Activated naive CD8-positive, alpha-beta T cell treated with anti-CD3 and anti-CD28 coated beads for 36 hours (primary cell): ENCODE measurements at places on chromosomes 4 and X. TPM values are rescaled to one million over a fixed set of nuclear protein-coding genes. Genes with fewer than 3 reads are reported as not detected.

GRCh38 chr4:173494013-173494970 is 35.7 kb downstream of the HAND2 start:
- H3K27me3 ChIP-seq: peaks cover 53% of the 10 kb centered on the region
- DNase-seq: peak; percentile 53
- H3K36me3 ChIP-seq: no peaks in the 10 kb centered on the region
- H3K27ac ChIP-seq: no peak overlapping the region
- H3K4me3 ChIP-seq: peak overlapping the region; percentile 69

DNA sequence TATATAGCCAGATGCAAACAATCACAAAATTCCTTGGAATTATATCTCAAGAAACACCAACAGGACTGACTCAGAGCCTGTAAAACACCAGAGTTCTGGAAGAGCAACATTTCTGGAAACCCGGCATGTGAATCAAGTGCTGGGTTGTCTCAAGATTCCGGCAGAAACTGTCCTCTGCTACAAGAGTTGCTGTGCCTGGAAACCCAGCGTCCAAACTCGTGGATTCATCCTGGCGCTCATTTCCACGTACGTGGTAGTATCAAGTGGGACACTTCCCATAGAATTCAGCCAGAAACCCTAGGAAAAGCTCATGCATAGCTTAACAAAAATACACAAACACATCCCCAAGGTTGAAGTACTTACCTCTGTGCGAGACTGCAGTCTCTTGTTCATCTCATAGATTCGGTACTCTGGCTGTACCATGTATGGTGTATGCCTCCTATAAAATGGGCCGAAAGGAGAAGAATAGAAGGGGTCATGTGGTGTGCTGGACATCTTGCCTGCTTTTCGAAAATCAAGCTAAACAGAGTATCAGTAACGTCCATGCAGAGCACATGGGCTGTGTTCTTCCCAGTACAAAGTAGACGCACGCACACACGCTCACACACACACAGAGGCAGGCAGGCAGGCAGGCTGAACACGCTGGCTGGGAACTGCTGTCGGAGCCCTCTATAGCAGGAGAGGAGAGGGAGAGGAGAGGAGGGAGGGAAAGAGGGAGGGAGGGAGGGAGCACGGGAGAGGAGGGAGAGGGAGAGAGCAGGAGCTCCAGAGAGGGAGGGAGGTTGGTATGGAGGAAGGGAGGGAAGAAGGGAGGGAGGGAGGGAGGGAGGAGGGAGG is at the start of gene LDB2:
Gene LDB2, minus strand, starts transcription at position 655 of the 837 bp plus-strand sequence.
- peaks cover 14% of the 10 kb centered on the region for H3K4me1 ChIP-seq
- peak within 1 kb of the TSS; percentile 33 for H3K4me3 ChIP-seq
- no peaks in the 10 kb centered on the region for H3K36me3 ChIP-seq
- H3K27ac ChIP-seq: no peak within 1 kb of the TSS
- peaks cover 37% of the 10 kb centered on the region for H3K27me3 ChIP-seq

DNA sequence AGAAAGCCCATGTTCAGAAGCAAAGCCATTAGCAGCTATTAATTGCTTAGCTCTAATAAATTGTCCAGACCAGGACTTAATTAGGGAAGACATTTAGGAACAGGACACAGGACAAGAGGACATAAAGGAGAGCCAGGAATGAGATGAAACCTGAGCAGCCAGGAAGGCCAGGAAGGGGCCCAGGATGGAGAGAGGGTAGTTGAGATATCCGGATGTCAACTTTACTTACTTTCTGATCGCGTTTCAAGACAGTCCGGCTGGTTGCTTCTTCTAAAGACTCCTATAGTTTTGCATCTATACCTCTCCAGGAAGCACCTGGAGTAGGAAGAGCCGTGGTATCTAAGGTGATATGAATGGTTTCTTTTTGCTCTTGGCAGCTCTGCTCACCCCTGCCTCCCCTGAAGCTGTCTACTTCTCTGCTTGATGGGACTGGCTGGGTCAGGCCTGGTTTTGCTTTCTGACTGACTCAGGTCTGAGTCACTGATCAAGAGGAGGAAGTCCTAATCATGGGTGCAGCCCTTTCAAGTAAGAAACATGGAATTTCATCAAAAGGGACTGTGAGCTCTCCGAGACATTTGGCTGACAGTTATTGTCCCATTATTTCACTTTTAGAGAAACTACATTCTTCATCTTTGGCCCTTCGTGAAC is 733.3 kb downstream of the RPA4 start:
- no peaks in the 10 kb centered on the region for H3K36me3 ChIP-seq
- no peaks in the 10 kb centered on the region for H3K27me3 ChIP-seq
- DNase-seq: no peak
- no peak overlapping the region for H3K4me3 ChIP-seq
- no peaks in the 10 kb centered on the region for H3K4me1 ChIP-seq
- no peak overlapping the region for H3K27ac ChIP-seq

- H3K4me1 ChIP-seq: peaks cover 15% of the 10 kb centered on the region
These were observed 36.9 kb downstream of the COQ2 start for GRCh38 chr4:83247415-83248357.

GRCh38 chr4:13498469-13498868 is 14.3 kb upstream of the RAB28 start:
- no peaks in the 10 kb centered on the region for H3K4me1 ChIP-seq

GRCh38 chr4:13833171-13833804 is 205.8 kb upstream of the BOD1L1 start:
- H3K27me3 ChIP-seq: peaks cover 6% of the 10 kb centered on the region
- H3K4me3 ChIP-seq: no peak overlapping the region
- no peaks in the 10 kb centered on the region for H3K4me1 ChIP-seq
- no peaks in the 10 kb centered on the region for H3K36me3 ChIP-seq
- DNase-seq: no peak

- H3K36me3 ChIP-seq: no peaks in the 10 kb centered on the region
- no peak overlapping the region for H3K27ac ChIP-seq
- no peak for DNase-seq
- H3K27me3 ChIP-seq: no peaks in the 10 kb centered on the region
These were observed 154.6 kb upstream of the FAT1 start for GRCh38 chr4:186878203-186878776.

Gene SUPT20HL2
- not detected for total RNA-seq
